ENCODE measurements at places on chromosomes 13 and 19.

- DNase-seq: no peak
Measured at GRCh38 chr19:16660763-16661479, at the start of gene TMEM38A. TMEM38A (plus strand) TSS chr19:16661139; CDS start chr19:16661218, 79 bp downstream.

GRCh38 chr13:100211016-100211710, 122.3 kb downstream of the PCCA start:
- DNase-seq: no peak

- no peak for DNase-seq
Measured at GRCh38 chr13:35594096-35594495, 117.6 kb upstream of the MAB21L1 start.

DNA sequence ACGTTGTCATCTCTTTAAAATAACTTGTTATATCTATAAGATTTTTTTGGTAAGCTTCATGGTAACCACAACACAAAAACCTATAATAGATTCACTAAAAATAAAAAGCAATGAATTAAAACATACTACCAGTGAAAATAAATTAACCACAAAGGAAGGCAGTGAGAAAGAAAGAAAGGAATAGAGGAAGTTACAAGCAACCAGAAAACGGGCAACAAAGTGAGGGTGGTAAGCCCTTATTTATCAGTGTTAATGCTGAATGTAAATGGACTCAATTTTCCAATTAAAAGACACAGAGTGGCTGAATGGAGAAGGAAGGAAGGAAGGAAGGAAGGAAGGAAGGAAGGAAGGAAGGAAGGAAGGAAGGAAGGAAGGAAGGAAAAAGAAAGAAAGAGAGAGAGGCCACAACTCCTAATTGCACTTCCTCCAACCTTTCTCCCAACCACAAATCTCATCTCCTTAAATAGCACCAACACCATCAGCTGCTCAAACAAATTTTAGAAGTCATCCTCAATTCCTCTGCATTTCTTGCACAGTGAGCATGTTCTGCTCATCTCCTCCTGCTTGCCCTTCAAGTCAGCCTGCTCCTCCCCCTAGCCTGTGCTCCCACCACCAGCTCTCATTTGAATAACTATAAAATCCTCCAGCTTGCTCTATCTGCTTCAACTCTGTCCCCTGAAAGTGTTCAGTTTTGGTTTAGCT, 48.6 kb downstream of the CCNA1 start:
- no peak for DNase-seq

DNA sequence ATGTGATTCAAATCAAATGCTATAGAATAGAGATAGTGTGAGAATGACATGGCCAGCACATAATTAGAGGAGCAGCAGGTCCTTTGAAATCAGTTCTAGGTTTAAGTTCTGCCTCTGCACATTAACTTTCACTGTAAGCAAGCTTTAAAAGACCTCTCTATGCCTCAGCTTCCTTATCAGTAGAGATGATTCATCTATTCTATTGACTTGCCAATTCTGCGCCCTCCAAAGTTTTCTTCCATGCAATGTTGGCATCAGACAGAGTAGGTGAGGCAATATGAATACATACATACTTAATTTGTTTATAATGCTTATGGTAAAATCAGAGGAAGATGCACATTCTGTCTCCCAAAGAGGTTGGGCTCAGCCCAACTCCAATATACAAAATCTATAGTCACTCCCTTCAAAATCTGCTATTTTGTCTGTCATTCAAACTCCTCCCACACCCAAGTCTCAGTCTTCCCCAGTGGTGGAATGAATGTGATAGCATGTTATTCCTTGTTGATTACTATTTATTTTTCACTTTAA, 525.5 kb downstream of the RFC3 start:
- DNase-seq: no peak

GRCh38 chr13:86684402-86684801, 885.2 kb upstream of the SLITRK6 start:
- peak; percentile 34 for DNase-seq

DNA sequence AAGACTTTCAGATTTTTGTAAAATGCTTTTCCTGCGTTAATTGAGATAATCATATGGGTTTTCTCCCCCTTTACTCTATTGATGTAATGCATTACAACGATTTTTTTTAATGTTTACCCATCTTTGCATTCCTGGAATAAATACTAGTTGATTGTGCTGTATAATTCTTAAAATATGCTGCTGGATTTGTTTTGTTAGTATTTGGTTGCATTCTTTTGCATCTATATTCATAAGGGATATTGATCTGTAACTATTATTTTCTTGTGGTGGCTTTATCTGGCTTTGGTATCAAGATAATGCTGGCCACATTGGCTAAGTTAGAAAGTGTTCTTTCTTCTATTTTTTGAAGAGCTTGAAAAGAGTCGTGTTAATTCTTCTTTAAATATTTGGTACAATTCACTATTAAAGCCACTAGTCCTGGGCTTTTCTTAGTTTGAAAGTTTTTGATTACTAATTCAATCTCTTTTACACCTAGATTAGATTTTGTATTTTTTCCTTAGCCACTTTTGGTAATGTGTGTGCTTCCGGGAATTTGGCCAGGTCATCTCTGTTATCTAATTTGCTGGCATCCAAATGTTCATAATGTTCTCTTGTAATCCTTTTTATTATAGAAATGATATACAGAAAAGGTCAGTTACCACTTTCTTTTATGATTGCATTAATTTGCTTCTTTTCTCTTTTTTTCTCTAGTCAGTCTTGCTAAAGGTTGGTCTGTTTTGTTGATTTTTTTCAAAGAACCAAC, 29.8 kb downstream of the KL start:
- no peak for DNase-seq

DNA sequence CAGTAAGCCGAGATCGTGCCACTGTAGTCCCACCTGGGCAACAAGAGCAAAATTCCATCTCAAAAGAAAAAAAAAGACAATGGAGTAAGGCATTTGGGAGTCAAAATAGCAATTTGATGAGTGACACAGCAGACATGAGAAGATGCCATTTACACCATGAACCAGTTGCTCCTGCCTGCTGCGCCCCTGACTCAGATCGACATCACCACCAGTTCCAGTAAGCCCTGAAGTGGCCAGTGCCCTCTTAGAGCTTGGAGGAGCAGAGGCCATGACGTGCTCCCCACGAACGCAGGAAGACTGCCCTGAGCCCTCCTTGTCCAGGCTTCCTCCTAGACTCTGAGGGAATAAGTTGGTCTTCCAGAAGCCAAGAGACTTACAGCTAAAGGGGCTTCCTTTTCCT, 339.2 kb downstream of the MYO16 start:
- DNase-seq: no peak

GRCh38 chr13:96243376-96243775, 153.5 kb downstream of the HS6ST3 start:
- no peak for DNase-seq

GRCh38 chr19:52640916-52641315, 2.8 kb upstream of the ZNF83 start:
- no peak for DNase-seq

GRCh38 chr19:5586300-5587070, 18.7 kb upstream of the TINCR start:
- no peak for DNase-seq

DNA sequence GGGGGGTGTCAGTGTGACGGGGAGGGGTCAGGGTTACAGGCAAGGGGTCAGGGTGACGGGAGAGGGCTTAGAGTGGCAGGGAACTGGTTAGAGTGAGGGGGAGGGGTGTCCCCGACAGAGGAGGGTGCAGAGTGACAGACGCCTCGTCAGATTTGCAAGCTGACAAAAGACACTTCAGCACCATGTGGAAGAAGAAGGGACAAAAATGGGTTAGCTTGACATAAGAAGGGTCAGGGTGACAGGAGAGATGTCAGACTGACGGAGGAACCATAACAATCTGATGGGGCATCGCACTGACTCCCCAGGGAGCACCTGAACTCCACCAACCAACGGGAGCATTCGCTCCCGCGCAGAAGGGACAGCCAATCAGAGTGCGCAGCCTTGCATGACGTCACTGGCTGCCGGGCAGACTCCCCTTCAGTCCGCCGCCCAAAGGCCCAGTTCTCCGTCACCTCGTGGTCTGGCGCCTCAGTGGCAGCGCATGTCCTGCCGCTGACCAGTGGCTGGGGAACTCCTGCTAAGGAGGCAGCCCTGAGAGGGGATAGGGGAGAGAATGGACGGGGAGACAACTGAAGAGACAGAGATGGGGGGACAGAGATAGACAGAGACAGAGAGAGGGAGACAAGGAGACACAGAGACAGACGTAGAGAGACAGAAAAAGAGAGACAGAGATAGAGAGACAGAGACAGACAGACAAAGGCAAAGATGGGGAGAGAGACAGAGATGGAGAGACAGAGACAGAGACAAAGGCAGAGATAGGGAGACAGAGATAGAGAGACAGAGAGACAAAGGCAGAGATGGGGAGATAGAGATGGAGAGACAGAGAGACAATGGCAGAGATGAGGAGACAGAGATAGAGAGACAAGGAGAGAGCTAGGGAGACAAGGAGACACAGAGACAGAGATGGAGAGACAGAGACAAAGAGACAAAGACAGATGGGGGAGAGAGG, 30.2 kb downstream of the C19orf81 start:
- peak; percentile 50 for DNase-seq

DNA sequence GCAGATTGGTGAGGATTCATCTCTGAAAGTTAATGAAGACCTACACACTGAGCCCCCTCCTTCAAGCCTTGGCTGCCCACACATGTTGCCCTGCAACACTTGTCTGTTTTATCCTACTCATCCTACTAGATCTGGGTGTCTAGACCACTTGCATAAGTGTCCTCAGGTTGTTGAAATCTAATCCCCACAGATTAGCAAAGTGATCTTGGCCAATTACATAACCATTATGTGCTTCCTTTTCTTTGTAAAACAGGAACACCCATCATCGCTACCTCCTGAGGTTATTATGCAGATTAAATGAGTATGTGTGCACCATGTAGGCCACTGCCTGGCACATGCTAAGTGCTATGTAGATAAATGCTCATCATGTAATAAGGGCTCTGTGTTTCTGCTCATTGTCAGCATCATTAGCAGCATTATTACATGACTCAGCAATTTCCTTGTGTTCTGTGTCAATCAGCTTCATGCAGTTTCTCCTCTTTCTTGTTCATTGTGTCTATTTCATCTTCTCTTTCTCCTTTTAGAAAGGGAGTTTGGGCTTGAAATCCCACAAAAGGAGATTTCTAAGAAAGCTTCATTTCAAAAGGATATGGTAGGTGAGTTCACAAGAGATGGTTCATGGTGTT, 15.1 kb downstream of the ZNF175 start:
- no peak for DNase-seq

GRCh38 chr19:55442372-55442961, 633 bp downstream of the SHISA7 start:
- peak; percentile 39 for DNase-seq

- no peak for DNase-seq
Measured at GRCh38 chr13:108911807-108912206, 282.4 kb downstream of the MYO16 start.

Data from NCI-H1105 (cell line).